HS-5 (cell line): ENCODE measurements at places on chromosomes 12 and 14.

DNA sequence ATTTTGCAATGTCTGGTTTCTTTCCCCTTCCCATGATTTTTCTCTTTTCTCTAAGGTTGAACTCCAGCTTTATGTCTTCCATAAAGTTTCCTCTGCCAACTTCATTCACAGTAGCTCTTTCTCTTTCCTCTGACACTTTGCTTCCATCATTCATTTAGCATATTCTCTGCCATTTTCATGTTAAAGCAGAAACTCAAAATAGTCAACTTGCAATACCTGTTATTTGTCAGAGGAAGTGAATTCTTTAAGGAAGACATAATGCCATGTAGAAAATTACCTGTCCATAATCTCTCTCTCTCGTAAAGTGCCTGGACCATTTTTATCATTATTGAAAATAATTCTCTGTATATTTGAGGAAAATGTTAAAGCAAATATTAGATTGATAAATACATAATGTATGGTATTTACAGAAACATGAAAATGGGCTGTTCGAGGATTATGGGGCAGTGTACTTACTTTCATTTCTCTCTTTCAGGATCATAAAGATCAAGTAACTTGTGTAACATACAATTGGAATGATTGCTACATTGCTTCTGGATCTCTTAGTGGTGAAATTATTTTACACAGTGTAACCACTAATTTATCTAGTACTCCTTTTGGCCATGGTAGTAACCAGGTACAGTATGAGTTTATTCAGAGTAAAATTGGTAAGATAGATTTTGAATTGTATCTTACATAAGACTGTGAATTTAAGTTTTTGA is 12.6 kb downstream of the NEDD1 start:
- DNase-seq: no peak

- no peak for DNase-seq
These were observed 218.5 kb downstream of the PHETA1 start for GRCh38 chr12:111150360-111150759.

DNA sequence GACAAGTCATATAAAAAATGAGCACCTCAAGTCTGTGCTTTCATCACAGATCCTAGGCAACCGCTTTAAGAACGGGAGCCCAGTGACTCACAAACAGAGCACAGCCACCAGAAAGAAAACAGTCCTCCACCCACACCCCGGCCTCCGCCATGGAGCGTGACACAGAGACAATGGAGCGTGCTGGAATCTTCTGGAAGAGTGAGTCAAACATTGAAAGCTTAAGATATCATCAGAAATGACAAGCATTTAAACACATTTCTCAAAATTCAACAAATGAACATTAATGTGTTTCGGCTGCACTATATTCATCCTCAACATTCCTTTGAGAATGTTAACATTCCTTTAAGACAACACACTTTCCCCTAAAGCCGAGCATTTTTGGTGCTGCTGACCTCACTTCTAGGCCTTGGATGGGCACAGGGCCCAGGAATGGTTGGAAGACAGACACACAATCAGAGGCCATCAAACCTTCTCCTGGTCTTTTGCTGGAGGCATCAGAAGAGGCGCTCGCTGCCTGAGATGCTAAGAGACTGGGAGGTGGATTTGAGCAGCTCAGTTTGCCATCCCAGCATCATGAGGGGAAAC is 23.6 kb upstream of the TMEM132D start:
- no peak for DNase-seq

- no peak for DNase-seq
These were observed 2.8 kb upstream of the DCN start for GRCh38 chr12:91185421-91185820.

GRCh38 chr12:24127919-24128721 is 178.7 kb upstream of the SOX5 start:
- no peak for DNase-seq

DNA sequence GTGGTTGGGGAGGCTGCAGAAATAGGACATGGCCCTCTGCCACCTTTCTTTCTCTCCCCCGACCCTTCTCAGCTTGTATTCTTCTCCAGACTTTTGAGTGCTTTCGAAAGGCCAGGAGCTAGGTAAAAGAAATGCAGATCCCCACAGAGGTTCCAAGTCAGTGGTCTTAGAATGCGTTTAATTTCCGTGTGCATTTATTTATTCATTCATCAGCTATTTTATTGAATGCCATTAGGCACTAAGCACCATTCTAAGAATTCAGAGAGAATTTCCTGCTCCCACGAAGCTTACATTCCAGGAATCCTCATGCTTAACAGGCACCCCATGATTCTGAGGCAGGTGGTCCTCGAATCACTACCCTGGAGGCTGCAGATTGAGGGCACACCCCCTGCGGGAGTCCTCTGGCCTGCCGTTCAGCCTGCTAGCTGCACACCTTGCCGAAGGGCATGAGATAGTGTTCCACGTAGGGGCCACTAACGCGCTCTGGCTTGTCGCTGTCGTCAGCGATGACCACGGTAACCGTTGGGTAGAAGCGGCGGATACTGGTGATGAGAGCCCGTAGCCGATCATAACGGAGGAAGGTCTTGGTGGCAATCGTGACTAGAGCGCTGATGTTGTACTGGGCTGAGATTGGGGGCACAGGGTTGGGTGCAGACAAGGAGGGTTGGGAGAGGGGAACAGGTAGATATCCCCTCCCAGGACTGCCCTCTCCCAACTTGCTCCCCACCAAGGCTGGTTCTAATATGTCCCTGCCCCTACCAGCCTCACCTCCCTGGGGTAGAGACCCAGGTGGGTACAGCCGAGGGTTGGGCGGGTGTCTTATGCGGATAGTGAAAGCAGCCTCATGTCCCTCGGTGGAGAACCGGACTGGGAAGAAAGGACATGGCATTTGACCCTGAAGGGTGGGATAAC is 4.5 kb downstream of the B4GALNT1 start:
- DNase-seq: no peak
